ENCODE measurements at places on chromosomes 1 and 21. TPM values are rescaled to one million over a fixed set of nuclear protein-coding genes. Genes with fewer than 3 reads are reported as not detected.

FCRL1 gene
- not detected for total RNA-seq

HSPG2 gene
- total RNA-seq: 3,960 TPM

B4GALT3 gene
- total RNA-seq: 39.8 TPM

SIKE1 gene
- total RNA-seq: 46.6 TPM

KLHDC9 gene
- total RNA-seq: 1.4 TPM

CGN gene
- total RNA-seq: 0.73 TPM

PAQR6 gene
- 1.6 TPM for total RNA-seq

HTR6 gene
- total RNA-seq: not detected

MTF2 gene
- 42.6 TPM for total RNA-seq

CD5L gene
- total RNA-seq: not detected

SLC26A9 gene
- 0.12 TPM for total RNA-seq

PADI2 gene
- total RNA-seq: not detected

HES2 gene
- total RNA-seq: 13.3 TPM

OR2T8 gene
- total RNA-seq: not detected

TCP10L gene
- total RNA-seq: not detected

PRAMEF1 gene
- not detected for total RNA-seq

EPHA10 gene
- not detected for total RNA-seq

NPL gene
- 0.75 TPM for total RNA-seq

CYP4Z1 gene
- not detected for total RNA-seq

REG4 gene
- total RNA-seq: not detected

ELAPOR1 gene
- total RNA-seq: 1.1 TPM

SYT6 gene
- not detected for total RNA-seq

PODN gene
- total RNA-seq: 2.0 TPM

TSTD1 gene
- total RNA-seq: 12.5 TPM

CFHR3 gene
- not detected for total RNA-seq

PGBD5 gene
- total RNA-seq: not detected

SERTAD4 gene
- 11.9 TPM for total RNA-seq

TRABD2B gene
- total RNA-seq: not detected

FMO4 gene
- 0.16 TPM for total RNA-seq

LIPI gene
- not detected for total RNA-seq

C8B gene
- total RNA-seq: not detected

OR2L13 gene
- not detected for total RNA-seq

TMED5 gene
- 51.2 TPM for total RNA-seq

IL20 gene
- not detected for total RNA-seq

PRRX1 gene
- total RNA-seq: not detected

SASS6 gene
- 6.5 TPM for total RNA-seq

CXADR gene
- 12.2 TPM for total RNA-seq

ST6GALNAC3 gene
- total RNA-seq: 48.3 TPM

RHBDL2 gene
- total RNA-seq: 1.4 TPM

KCNE2 gene
- total RNA-seq: not detected

Measured in endothelial cell of umbilical vein (primary cell).